ENCODE measurements at places on chromosomes 13 and 19. TPM values are rescaled to one million over a fixed set of nuclear protein-coding genes. Genes with fewer than 3 reads are reported as not detected.

- no peak for DNase-seq
Observed at GRCh38 chr13:34207334-34207733, 389.4 kb downstream of the RFC3 start.

DNA sequence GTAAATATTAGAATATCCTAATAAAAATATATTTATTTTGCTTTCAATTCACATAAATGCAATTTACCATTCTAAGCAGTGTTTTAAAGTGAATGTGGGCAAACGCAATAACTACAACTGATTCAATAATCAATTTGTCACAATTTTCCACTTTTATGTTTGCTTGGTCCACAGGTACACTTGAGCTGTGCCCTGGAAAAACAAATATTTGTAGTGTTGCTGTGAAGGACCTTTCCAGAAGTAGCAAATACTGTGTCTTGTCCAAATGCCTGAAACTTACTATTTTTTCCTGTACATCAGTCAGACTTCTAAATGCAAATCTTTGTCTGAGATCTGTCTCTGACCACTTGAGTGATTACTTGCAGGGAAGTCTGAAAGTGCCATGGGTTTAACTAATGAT lies 845.8 kb upstream of the SLITRK5 start:
- DNase-seq: no peak

GRCh38 chr19:49128545-49129237 lies 9.3 kb downstream of the PPFIA3 start:
- DNase-seq: no peak

- no peak for DNase-seq
Observed at GRCh38 chr13:106686163-106686562, 118.2 kb upstream of the ARGLU1 start.

Gene LMTK3
- total RNA-seq: 15.6 TPM

- no peak for DNase-seq
Observed at GRCh38 chr13:98310485-98311199, 133.6 kb upstream of the RNF113B start.

Gene ZNF415
- 1.2 TPM for total RNA-seq

- DNase-seq: no peak
Observed at GRCh38 chr13:23352161-23352560, 81.3 kb downstream of the SACS start.

GRCh38 chr13:30668312-30668711 lies 50.6 kb downstream of the USPL1 start:
- no peak for DNase-seq

Gene SULT2A1
- total RNA-seq: not detected

DNA sequence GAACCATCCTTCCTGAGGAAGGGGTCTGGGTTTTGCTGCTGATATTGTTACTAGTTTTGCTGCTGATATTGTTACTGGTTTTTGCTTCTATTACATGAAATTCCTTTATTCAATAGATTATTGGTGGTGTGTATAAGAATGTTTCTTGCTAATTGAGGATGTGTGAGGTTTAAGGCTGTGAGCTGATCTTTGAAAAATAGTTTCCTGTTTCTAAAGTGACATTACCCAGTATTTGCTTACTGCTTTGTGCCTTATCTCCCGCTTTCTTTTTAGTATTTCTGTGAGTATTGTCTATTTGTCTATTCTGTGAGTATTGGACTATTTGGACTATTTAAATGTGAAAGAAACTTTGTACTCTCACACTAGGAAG lies 38.2 kb upstream of the C1QTNF9 start:
- no peak for DNase-seq

DNA sequence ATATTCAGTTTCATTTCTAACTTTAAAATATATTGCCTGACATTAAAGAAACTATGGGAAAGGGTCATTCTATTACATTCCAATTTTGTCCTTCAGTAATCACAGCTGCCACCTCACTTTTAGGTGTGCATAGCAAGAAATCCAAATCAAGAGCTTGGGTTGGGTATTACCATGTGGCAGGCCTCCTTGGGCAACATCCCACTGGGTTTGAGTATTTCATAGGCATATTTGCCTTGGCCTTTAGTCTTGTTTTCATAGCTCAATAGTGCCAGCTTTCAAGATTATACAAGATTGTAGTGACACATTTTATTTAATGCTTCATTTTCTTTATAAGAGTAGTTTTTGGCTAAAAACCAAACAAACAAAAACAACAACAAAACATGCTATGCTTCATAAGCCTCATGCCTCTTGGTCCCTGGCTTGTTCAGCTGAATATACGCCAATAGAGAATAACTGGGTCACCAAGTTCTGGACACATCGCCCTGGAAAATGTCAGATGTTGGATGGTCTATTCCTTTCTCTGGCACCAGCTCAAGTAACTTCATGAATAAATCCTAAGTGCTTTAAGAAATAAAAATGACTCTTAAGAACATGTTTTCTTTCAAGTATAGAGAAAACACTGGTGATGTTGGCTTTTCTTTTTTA lies 167.4 kb upstream of the STARD13 start:
- no peak for DNase-seq

GRCh38 chr19:44548736-44549135 lies 19.3 kb upstream of the CEACAM20 start:
- DNase-seq: no peak

GRCh38 chr13:23144431-23144830 lies 36.3 kb upstream of the SGCG start:
- no peak for DNase-seq

Gene ETV2
- 0.59 TPM for total RNA-seq

- no peak for DNase-seq
Observed at GRCh38 chr19:20470345-20471135, 95.0 kb downstream of the ZNF737 start.

GRCh38 chr13:109253316-109253715 lies 533.1 kb downstream of the IRS2 start:
- DNase-seq: no peak

DNA sequence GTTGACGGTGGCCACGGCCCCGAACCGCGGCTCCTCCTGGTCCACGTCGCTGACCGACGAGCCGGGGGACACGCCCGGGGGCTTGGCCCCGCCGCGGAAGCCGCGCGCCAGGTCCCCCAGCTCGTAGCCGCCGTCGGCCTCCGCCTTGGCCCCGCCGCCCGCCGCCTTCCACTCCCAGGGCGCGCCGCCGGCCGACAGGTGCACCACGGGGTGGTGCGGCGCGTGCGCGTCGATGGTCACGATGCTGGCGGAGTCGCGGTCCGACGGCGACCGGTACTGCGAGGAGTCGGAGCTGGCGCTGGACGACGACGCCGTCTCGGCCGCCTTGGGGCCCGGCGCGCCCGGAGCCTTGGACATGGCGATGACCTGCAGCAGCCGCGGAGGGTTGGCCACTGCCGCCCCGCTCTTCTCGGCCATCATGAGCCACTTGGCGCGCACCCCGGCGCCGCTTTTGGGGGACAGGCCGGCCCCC lies 9.0 kb downstream of the PLPPR3 start:
- DNase-seq: no peak

- no peak for DNase-seq
Observed at GRCh38 chr19:13622766-13623715, 116.8 kb upstream of the CACNA1A start.

Gene FFAR2
- not detected for total RNA-seq

Gene VSTM1
- total RNA-seq: not detected

- DNase-seq: no peak
Observed at GRCh38 chr13:27035892-27036235, 135.7 kb downstream of the USP12 start.

- no peak for DNase-seq
Observed at GRCh38 chr13:107518292-107518691, 697.0 kb downstream of the LIG4 start.

DNA sequence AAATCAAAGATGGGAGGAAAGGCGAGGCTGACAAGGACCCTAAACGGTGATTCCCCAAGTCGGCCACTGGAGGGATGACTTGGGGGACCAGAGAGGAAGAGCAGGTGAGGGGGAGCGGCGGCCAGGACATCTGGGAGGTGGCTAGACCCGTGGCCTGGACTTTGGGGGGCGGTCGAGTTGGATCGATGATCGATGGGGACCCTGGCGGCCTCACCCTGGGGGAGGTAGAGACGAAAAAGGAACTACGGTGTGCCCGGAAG lies 7.7 kb upstream of the CIRBP start:
- DNase-seq: no peak

- DNase-seq: no peak
Observed at GRCh38 chr19:36201684-36202083, 12.8 kb downstream of the ZNF565 start.

Gene CEACAM8
- total RNA-seq: not detected

- no peak for DNase-seq
Observed at GRCh38 chr19:291561-292280, 518 bp upstream of the PLPP2 start.

Gene TICAM1
- total RNA-seq: 14.7 TPM

Gene ZNF382
- total RNA-seq: 4.4 TPM

DNA sequence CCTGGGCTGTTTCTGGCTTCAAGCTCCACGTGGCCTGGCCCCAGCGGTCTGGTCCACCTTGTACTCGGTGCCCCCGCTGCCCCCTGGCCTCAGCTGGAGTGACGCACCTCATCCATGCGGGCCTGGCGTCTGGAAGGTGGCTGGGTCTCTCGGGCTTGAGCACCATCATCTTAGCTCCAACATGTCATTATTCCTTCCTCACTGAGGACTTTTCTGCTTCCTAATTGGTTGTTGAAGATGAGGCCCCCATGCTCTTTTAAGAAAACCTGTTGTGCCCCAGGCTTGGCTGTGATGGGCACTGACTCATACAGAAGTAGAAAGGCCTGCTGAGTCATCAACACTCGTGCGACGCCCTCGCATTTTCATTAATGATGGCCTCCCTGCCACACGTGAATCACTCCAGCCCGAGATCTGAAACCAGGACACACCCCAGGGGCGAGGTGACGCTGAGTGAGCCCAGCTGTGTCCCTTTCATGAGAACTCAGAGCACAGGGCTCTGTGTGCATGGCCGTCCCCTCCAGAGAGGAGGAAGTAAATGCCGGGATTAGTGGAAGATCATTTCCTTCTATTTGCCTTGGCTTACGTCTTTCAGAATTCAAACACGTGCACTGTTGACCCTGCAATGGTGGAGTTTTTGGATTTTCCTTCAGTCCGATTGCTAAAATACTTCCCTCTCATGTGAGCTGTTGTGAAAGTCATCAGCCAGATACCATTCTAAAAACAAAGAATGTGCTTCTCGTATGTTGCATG lies 14.0 kb upstream of the GJA3 start:
- DNase-seq: peak; percentile 57

Gene C19orf67
- total RNA-seq: not detected

DNA sequence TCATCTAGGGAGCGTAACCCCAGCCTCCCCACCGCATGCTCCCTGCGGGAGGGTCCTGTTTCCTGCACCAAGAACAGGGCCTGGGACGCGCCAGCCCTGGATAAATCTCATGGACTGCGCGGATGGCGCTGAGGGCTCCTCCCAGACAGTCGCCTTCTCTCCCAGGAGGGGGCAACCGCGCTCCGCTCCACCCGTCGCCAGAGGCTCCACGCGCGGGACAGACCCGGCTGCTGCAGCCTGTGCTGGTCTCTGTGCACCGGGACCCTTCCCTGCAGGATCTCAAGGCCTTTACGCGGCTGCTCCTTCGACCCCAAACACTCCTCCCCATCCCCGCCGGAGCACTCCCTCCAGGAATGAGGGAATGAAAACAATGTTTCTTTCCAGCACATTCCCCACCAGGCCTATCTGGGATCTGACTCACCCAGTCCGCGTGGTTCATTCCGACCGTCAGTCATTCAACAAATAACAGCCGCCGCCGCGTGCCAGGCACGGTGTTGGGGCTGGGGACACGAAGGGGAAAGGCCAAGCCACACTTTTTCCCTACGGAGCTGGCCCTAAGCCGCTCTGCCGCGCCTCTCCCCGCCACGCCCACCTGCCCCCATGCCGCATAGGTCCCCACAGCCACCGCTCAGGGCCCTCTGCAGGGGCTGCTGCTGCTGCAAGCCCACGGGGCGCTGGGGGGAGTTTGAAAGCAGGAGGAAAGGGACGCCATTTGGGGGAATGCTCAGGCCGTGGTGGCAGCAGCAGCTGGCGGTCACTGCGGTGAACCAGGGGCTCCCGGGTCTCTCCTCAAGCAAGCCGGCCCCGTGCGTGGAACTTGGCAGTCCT lies 6.0 kb downstream of the PNMA8B start:
- peak; percentile 16 for DNase-seq

DNA sequence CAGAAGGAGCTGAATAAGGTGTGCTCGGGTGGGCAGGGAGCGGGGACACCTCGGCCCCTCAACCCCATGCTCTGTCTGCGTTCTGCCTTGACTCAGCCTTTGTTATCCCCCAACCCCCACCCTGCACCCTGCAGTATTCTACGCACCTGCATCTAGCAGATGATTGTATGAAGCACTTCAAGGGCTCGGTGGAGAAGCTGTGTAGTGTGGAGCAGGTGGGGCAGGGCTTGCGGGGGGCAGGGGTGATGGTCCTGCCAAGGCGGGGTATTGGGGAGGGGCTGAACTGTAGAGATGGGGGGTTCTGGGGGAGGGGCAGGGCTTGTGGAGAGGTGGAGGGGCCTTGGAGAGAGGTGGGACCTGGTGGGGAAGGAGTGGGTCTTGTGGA lies 6.1 kb downstream of the STXBP2 start:
- no peak for DNase-seq

- no peak for DNase-seq
Observed at GRCh38 chr13:93450191-93450621, 223.6 kb downstream of the GPC6 start.

DNA sequence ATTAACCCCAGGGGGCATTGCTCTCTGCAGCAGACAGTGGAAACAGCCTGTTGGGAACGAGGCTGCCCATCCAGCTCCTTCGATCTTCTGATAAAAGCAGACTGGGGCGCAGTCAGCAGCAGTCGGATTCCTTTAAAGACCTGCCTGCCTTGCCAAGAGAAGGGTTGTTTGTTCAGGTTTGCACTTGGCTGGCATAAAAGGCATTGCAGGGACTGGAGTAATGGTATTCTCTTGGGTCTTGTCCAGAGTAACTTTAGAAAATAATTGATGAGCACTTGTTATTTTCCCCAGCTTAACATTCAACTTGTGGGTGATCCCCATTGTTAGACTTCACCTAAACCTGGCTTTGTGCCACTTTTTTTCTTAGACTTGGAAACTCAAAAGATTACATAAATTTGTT lies 67.3 kb upstream of the SLC10A2 start:
- no peak for DNase-seq

GRCh38 chr19:21901861-21902260 lies 65.9 kb upstream of the ZNF43 start:
- DNase-seq: no peak

DNA sequence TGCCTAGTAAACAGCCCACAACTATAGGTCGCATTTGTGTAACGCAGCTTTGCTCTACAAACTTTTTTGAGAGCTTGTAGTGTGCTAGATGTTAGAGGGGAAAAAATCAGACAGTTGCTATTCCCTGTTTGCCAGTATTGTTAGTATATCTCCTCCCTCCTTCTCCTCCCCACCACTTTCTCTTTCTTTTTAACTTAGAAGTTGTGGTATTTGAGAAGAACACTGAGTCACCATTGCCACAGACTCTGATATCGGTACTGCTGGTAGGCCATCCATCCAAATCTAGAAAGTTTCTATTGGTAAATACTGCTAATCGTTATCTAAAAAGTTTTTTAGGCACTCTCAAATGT lies 666 bp downstream of the POMP start:
- no peak for DNase-seq
